Articular chondrocyte of knee joint (primary cell): ENCODE measurements at places on chromosomes 3 and 15. TPM values are rescaled to one million over a fixed set of nuclear protein-coding genes. Genes with fewer than 3 reads are reported as not detected.

The RHOV gene
- not detected in 2 replicates for total RNA-seq

The MCF2L2 gene
- total RNA-seq, result 0.65 and 1.0 TPM in 2 replicates

The LYZL4 gene
- total RNA-seq, result not detected in 2 replicates

The CHRNB4 gene
- total RNA-seq, result not detected in 2 replicates

The LRRC31 gene
- total RNA-seq, result not detected in 2 replicates

The KNL1 gene
- 15.5 and 23.8 TPM in 2 replicates for total RNA-seq

The ITIH3 gene
- total RNA-seq, result 0.11 and 0.39 TPM in 2 replicates

The MAGEL2 gene
- 0.13 and 0.22 TPM in 2 replicates for total RNA-seq
